ENCODE measurements at places on chromosomes 7 and 10.

DNA sequence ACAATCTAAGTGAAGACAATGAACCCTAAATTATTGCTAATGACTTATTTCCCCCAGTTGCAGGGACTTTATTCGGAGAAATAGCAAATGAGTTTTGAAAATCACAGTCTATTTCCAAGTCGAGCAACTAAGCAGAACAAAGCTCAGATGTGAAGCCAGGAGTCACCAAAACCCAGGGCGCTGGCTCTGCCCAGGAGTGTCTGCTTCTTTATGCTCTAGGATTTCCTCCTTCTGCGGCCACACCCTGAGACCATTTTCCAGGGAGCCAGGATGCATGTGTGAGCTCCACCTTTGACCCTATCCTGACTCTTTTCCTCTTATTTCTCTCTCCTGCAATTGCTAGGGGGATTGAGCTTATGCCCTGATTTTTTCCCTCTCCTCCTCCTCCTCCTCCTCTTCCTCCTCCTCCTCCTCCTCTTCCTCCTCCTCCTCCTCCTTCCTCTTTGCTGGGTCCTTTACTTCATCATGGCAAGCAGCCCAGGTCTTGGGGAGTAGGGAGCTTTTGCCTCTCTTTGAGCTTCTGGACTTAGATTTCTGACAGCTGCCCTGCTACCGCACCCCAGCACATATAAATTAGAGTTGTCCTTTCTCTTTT is 234.4 kb downstream of the ARL4A start:
- no peak for DNase-seq

DNA sequence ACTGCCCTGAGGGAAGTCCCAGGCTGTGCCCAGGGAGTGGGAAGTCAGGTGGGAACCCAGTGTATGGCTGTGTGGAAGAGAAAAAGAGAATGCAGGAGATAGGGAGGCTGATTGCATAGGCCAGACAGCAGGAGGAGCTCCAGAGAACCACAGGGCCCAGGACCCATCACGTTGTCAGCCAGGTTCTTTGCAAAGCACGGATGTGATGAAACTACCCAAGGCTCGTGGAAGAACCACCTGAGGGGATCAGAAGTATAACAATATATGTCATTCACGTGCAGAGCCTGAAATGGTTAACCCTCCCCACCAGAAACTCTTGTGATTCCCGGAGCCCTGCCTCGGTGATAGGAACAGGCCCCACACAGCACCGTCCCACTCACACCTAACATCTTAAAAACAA is 83.6 kb downstream of the LARP4B start:
- DNase-seq, result no peak

GRCh38 chr7:85781606-85782005 is 594.8 kb upstream of the SEMA3D start:
- DNase-seq, result no peak

GRCh38 chr10:91032611-91033206 is 111.8 kb upstream of the ANKRD1 start:
- no peak for DNase-seq

GRCh38 chr10:80144067-80144695 is 11.7 kb downstream of the PLAC9 start:
- DNase-seq, result no peak

GRCh38 chr7:47317487-47317886 is 264.4 kb downstream of the TNS3 start:
- DNase-seq, result no peak

DNA sequence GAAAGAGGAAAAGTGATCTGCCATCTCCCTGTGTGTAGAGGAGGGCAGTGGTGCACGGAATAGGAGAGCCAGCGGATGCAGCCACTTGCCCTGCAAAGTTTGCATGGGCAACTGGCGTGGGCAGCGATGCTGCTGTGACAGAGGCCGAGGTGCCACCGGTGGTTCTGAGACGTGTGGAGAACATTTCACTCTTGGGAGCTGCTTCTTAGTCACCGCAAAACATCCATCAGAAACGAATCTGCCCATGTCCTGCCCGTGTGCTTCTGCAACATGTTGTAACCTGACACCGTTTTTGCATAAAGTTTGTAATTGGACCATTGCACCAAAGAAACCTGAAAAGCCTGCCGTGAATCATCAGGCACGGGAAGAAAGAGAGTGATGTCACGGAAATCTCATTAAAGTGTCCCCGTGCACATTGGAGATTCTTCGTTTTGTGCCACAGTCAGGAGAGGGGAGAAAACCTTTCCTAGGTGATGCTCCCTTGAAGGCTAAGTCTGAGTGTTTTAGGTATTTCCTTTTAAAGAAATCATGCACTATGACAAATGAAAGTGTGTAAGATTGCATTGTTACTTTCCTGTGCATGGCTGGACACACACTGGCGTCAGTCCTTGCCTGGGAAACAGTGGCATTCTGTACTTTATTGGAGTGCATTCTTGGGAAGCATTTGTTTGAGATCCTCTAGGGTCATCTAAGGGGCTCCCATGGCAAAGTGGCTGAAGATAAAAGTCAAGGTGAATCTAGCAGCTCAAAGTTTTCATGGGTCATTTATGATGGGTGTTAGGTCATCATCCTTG is 302.6 kb downstream of the KLF6 start:
- DNase-seq, result no peak

DNA sequence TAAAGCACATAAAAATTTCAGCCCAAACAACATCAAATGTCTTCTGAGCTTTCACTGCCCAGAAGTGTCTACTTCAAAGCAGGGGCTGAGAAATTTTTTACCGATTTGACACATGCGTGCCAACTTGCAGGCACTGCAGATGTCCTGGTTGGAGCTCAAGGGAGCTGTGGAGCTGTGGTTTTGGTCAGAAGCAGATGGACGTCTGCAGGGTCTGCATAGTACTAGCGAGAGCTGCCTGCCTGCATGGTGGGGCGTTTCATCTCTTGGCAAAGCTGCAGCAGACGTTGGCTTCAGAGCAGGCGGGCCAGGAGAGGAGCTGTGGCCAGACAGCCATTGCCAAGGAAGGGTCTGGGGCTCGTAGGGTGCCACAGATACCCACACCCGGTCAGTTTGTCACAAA is 296.7 kb downstream of the GLRX3 start:
- DNase-seq, result no peak

- no peak for DNase-seq
Observed at GRCh38 chr10:24374134-24374915, 165.4 kb downstream of the KIAA1217 start.

GRCh38 chr7:134140889-134141867 is 14.0 kb downstream of the LRGUK start:
- peak; percentile 31 for DNase-seq

DNA sequence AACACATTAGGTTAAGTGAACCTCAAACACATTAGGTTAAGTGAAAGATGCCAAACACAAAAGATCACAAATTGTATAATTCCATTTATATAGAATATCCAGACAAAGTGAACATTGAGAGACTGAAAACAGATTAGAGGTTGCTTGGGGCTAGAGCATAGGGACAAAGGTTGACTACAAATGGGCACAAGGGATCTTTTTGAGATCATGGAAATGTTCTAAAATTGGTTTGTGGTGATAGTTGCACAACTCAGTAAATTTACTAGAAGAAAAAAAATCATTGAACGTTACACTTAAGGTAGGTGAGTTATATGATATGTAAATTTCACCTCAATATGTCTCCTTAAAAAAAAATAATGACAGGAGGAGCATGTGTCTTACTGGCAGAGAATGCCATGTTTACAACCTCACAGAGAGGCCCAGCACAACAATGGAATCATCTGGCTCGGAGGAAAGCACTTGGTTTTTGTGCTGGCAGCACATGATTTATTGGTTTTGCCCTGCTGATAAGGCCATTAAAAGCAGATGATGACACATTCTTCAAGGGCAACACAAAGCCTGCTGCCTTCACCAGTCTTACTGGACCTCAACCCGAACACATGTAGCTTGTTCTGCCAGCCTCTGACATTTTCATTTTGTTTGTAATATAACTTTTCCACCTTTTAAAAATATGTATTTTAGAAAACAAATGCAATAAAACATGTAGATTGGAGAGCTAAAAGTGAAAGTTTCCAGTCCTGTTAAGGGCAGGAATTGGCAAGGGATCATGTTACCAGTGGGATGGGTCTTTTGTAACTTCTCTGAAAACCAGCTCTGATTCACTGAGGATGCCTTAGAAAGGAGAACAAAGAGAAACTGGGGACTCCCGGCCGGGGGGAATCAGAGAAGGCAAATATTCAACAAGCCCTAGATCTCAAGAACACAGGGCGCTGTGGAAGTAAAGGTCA is 11.9 kb upstream of the LMOD2 start:
- DNase-seq, result no peak

DNA sequence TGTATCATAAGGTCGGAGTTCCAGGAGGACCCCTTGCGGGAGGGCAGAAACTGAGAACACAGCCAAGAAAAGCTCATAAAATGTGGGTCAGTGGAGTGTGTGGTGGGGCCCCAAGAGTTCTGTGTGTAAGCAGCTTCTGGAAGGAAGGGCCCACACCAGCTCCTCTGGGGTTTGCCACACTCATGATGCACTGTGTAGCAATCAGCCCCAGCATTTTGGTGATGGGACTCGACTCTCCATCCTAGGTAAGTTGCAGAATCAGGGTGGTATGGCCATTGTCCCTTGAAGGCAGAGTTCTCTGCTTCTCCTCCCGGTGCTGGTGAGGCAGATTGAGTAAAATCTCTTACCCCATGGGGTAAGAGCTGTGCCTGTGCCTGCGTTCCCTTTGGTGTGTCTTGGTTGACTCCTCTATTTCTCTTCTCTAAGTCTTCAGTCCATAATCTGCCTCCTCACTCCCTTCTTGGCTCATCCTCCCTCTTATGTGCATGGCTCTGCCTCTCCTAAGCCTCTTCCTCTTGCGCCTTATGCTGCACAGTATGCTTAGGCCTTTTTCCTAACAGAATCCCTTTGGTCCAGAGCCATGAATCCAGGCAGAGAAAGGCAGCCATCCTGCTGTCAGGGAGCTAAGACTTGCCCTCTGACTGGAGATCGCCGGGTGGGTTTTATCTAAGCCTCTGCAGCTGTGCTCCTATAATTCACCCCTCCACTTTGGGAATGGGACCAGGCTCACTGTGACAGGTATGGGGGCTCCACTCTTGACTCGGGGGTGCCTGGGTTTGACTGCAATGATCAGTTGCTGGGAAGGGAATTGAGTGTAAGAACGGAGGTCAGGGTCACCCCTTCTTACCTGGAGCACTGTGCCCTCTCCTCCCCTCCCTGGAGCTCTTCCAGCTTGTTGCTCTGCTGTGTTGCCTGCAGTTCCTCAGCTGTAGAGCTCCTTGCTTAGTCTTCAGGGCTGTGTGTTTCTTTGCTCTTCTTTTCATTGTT is 17.8 kb downstream of the PRSS2 start:
- no peak for DNase-seq

DNA sequence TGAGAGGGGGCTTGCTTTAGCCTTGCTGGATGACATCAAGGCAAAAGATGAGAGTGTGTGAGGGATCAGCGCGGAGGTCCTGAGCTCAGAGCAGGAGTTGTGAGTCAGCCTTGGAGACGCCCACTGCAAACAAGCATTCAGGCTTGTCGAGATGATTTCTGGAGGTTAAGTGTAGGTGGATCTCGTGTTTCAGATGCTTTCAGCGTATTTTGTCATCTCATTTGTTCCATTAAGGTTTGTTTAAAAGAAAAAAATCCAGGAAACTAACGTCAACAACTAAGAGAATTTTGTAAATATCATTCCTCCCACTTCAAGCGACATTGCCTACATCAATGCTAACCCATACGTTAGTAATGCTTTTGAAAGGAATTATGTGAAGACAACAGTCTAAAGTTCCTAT is 715.4 kb upstream of the NRP1 start:
- DNase-seq, result no peak

DNA sequence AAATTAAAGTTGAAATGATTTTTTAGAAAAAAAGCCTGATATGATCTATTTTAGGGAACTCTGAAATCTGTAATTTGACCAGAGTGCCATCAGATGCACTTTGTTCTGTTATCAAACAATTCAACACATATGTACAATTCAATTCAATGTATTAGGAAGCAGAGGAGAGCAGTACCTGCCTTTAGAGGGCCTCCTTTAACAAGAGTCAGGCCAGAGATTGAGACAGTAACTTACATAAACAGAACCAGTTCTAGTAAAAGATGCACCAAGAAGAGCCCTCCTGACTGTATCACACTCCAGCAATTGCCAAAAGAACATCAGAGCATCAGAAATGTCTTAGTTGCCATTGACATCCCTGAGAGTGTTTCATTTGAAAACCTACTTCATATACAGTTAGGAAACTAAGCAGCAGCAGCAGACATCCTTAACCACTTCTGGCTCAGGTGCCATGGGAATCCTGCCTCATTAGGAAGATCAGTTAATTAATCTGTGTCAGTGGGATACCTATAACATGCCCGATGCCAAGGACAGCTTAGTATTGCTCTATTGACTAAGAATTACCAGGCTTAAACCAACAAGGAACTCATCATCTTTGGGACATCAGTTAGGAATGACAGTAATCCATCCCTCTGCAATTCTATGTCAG is 1222.6 kb upstream of the LRRN3 start:
- no peak for DNase-seq

DNA sequence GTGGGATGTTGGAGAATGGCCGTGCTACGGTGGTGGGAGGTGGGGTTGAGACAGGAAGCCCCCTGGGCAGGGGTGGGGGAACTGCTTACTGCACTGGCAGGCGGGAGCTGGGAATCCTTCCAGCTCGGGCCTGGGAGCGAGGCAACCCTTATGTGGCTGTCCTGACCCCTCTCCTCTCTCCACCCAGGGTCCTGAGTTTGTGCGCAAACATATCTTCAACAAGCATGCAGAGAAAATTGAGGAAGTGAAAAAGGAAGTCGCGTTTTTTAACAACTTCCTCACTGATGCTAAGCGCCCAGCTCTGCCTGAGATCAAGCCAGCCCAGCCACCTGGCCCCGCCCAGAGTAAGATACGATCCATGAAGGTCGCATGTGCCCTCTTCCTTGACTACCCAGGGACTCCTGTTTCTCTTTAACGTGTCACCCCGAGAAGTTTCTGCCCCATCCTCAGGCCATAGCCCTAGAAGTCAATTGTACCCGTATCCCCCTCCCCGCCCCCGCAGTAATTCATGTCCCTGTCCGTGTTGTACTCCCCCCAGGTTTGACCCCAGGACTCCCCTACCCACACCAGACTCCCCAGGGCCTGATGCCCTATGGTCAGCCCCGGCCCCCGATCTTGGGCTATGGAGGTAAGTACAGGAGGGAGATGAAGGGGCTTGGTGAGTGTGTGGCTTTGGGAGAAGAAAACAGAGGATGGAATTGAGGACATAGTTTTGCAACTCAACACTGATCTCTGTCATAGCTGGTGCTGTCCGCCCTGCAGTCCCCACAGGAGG is 1.8 kb downstream of the UFSP1 start:
- DNase-seq, result peak; percentile 45

- DNase-seq, result peak; percentile 61
Observed at GRCh38 chr10:28628184-28628893, 49.0 kb upstream of the BAMBI start.

GRCh38 chr7:112648781-112649180 is 141.4 kb downstream of the TMEM168 start:
- DNase-seq, result no peak

GRCh38 chr7:74040791-74041520 is 13.0 kb downstream of the ELN start:
- DNase-seq, result no peak

- DNase-seq, result no peak
Observed at GRCh38 chr10:79082631-79083596, 14.1 kb downstream of the ZMIZ1 start.

DNA sequence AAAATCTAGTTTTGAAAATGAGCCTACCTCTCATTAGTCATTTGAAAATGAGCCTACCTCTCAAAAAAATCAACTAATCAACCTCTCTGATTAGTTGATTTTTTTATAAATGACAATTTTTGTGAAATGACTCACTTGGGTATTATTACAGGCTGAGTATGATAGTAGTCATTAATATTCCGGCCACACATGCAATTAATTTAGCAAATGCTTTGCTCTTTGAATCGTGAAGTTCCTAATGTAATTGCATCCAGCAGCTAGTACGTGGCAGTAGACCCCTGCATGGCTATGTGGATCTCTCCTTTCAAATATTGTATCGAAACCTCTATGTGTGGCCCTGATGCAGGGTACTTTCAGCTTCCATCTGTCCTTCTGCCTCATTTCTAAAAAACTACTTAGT is 245.9 kb upstream of the PHYHIPL start:
- DNase-seq, result no peak
